Activated CD4-positive, CD25-positive, alpha-beta regulatory T cell treated with anti-CD3 and anti-CD28 coated beads, Interleukin-2, amount 50 U/mL, for 24 hours (primary cell): ENCODE measurements at places on chromosomes 4 and X.

GRCh38 chr4:9849538-9849920 is 68.1 kb downstream of the DRD5 start:
- no peak for ATAC-seq

- no peak for ATAC-seq
Observed at GRCh38 chr4:145066063-145066501, 31.9 kb downstream of the ANAPC10 start.

DNA sequence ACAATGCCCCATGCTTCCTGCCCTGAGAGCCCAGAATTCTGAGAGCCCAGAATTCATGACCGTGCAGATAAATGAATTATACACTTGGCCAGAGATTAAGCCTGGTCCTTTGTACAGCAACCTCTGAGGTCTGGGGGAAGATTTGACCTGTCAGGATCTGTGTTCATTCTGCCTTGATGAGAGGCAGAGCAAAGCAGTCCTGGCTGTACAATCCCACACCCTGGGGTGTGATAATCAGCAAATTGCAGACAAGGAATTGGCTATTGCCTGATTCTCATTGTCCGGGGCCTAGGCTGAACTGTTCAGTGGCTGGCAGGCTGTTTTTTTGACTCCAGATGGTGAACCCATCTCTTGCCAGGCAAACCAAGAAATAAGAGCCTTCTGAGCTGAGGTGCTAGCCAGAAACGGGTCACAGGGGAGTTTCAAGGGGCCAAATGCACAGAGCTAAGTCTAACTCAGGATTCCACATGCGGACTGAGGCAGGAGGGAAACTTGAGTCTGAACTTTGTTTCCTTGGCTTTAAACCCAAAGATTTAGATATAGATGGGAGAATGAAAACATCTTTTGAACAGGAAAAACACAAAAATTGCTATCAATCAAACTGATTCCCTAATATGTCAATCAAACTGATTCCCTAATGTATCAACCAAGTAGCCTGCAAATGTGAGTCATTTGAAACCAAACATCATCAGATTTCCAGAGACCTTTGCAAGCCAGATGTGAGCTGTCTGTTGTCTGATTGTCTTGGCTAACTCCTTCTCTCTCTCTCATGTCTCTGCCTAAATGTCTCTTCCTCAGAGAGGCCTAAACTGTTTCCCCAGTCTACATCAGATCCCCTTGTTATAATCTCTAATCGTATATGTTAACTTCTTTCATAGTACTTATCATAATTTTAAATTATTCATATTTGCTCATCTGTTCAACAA is 159.3 kb downstream of the ATG4A start:
- ATAC-seq, result no peak

DNA sequence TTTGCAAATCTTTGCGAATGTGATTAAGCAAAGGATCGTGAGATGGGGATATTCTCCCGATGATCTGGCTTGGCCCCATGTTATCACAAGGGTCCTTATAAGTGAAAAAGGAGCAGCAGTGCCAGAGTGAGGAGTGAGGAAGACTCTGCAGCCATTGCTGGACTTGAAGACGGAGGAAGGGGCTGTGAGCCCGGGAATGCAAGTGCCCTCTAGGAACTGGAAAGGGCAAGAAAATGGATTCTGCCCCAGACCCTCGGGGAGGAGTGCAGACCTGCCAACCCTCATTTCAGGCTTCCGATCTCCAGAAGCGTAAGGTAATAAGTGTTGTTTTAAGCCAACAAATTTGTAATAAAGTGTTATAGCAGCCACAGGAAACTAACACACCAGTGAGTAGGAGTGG is 76.3 kb downstream of the EVC start:
- ATAC-seq, result no peak

GRCh38 chr4:167109859-167110258 is 124.4 kb downstream of the SPOCK3 start:
- ATAC-seq, result no peak

DNA sequence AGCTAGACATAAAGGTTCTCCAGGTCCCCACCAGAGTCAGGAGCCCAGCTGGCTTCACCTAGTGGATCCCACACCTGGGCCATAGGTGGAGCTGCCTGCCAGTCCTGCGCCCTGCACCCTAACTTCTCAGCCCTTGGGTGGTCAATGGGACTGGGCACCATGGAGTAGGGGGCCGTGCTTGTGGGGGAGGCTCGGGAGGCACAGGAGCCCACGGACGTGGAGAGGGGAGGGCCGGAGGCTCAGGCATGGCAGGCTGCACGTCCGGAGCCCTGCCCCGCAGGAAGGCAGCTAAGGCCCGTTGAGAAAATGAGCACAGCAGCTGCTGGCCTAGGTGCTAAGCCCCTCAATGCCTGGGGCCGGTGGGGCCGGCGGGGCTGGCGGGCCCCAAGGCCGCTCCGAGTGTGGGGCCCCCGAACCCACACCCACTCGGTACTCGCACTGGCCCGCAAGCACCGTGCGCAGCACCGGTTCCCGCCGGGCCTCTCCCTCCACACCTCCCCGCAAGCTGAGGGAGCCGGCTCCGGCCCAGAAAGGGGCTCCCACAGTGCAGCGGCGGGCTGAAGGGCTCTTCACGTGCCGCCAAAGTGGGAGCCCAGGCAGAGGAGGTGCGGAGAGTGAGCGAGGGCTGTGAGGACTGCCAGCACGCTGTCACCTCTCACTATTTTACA is 291.1 kb downstream of the KLHL4 start:
- no peak for ATAC-seq

DNA sequence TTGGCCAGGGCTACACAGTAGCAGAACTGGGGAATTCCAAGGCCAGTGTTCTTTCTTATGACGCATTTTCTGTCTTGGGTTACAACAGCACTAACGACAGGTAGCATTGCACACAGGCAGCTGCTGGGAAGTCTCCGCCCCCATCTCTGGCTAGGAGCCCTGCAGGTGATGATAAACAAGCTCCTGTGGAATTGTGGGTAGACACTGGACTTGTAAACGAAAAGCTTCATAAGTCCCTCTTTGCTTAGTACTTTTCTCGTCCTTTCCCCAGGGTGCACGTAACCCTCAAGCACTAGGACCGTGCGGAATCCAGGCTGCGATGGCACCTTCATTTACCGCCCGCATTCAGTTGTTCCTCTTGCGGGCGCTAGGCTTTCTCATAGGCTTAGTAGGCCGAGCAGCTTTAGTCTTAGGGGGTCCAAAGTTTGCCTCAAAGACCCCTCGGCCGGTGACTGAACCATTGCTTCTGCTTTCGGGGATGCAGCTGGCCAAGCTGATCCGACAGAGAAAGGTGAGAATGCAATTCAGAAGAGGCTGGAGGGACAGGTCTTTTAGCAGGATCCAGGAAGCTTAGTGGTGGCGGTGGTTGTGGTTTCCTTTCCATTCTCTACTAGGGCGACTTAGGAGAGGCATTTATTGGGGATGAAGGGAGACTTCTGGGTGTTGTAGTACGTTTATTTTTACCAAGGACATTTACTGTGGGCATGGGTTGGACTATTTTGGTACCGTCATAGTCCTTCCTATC is at the start of gene FAAH2:
Gene FAAH2, plus strand, starts transcription at position 200 of the 745 bp plus-strand sequence. Its CDS starts 120 bp downstream, at position 320.
- ATAC-seq, result peak; percentile 76

- no peak for ATAC-seq
Observed at GRCh38 chrX:46757052-46757451, 1.9 kb downstream of the SLC9A7 start.

DNA sequence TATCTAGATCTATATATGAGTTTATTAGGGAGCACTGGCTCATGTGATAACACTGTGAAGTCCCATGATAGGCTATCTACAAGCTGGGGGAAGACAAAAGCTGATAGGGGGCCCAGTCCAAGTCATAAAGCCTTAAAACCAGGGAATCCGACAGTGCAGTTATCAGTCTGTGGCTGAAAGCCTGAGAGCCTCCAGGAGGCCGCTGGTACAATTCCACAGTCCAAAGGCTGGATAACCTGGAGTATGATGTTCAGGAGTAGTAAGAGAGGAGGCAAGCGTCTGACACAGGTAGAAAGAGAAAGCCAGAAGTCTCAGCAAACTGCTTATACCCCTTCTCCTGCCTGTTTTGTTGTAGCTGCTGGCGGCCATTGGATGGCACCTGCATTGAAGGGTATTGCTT is 177.6 kb upstream of the SPRY1 start:
- ATAC-seq, result no peak

- ATAC-seq, result no peak
Observed at GRCh38 chr4:180811556-180811955, 1431.6 kb upstream of the TENM3 start.

DNA sequence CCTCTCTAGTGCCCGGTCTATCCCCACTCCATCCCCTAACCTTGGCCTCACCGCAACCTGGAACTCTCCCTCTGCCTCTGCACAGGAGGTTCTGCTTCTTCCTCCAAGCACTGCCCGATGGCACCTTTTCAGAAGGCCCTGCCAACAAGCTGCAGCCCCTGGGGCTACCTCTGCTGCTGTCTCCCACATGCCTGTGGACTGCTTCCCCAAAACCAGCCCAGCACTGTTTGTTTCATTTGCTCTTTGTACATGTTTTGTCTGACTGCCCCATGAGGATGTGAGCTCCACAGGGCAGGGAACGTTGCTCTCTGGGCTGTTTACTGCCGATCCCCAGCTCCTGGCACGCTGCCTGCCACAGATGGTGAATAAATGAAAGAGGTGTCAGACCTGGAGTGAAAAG is 85.4 kb downstream of the INTS6L start:
- ATAC-seq, result no peak

DNA sequence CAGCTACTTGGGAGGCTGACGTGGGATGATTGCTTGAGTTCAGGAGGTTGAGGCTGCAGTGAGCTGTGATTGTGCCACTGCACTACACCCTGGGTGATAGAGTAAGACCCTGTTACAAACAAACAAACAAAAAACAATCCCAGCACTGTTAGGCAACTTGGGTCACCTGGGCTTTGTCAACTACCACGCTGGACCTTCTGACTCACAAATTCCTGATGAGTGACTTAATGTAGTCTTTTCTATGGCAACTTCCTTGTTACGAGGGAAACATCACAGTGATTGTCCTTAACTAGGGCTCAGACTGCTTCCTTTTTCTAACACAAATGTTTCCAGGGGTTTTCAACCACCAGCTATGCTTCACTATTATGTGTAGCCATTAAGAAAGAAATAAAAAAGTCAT is 128.8 kb upstream of the GPC4 start:
- ATAC-seq, result no peak

- no peak for ATAC-seq
Observed at GRCh38 chr4:36601864-36602495, 320.6 kb downstream of the DTHD1 start.

GRCh38 chr4:8439914-8440491 is 520 bp downstream of the ACOX3 start:
- ATAC-seq, result peak; percentile 46

DNA sequence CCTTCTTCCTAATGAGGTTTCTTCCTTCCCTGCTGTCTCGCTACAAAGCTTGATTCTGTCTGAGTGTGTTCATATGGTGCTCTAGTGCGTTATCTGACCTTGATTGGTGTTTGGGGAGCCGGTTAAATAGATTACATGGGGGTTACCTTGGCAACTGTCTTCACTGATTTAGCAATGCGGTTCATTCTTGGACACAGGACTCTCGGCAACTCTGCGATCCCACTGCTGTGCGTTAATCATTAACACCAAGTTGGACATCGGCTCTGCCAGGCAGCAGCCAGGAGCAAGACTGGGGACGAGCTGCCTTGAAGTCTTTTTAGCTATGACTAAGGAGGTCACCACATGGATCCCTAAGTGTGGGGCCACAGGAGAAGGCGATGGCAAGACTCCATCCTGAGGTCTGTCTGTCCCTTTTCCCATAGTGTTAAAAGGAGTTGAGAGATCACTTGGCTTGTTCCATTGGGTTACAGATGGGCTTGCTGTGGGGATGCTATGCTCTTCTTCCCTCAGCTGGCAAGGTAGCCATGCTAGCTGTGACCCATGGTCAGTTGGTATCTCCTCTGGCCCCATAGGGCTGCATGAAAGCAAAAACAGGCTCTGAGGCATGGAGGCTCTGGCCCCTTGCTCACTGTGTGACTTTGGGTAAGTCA is 93.4 kb upstream of the MAMLD1 start:
- ATAC-seq, result no peak

DNA sequence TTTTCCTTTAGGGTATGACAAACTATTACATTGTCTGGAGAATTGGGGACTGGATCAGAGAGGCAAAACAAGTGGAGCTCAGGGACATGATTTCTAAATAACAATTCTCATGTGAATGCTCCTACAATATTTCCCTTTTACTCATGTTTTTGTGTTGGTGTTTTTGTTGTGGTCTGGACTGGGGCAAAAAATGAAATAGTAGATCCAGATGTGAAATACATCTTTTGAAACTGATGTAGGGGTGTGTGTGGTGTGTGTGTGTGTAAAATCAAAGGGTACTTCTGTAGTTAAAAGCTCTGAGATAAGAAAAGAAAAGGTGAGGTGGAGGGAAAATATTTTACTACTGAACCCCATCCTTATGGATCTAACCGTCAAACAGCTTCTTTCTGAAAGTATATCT is 188.4 kb upstream of the RPL34 start:
- ATAC-seq, result no peak

DNA sequence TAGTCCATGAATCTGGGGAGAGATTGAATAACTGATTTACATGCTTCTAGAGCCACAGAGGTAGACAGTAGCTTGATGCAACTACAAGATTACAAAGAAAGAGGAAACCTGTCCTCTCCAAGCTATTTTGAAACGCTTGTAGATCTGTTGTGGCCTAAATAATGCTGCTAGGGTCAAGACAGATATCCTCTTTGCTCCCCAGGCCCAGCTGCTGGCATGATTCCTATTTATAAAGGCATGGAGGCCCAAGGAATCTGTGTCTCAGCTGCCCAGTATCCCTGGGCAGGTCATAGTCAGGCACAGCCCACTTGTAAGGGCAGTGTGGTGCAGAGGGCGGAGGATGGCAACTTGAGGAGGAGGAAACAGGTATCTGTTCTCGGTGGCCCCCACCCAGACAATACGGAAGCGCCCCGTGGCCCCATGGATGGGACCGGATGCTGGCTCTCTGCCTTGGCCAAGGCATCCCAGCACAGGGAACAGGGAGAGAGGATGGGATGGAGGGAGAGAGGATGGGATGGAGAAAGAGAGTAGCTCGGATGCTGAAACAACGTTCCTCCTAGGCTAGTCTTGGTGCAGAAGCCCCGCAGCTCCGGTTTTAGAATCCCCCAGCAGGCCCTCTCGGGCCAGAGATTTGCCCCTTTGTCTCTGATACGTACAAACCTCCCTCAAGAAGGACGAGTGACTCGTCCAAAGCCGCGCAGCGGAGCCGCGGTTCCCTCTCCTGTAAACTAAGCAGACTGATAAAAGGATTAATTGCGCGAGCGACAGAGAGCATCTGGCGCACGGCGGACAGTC is 767 bp upstream of the SMIM20 start:
- ATAC-seq, result peak; percentile 1

DNA sequence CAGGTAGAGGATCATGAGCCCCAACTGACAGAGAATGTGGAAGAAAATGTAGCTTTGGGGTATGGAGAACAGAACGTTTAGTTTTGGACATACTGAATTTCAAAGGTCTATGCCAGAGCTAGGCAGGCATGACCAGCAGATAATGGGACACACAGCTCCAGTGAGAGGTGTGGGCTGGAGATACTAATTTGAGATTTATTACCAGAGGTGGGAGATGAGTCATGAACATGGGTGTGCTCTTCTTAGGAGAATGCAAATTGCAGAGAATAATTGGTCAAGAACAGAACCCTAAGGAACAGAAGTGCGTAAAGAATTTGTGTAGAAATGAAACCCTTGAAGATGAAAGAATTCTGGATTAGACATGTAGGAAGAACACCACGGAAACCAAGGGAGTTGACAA is 125.2 kb downstream of the PACRGL start:
- ATAC-seq, result no peak
